Skeletal muscle tissue (tissue), 5 donors: ENCODE measurements at places on chromosomes 3 and 15. TPM values are rescaled to one million over a fixed set of nuclear protein-coding genes. Genes with fewer than 3 reads are reported as not detected.

Gene TF
- total RNA-seq = 3.1 TPM

Gene SLC28A1
- 0.52 TPM for total RNA-seq

Gene C2CD4A
- not detected for total RNA-seq

Gene NPAP1
- total RNA-seq = not detected

Gene GABRB3
- total RNA-seq = 0.52 TPM

Gene KNG1
- 0.52 TPM for total RNA-seq

Gene APOD
- total RNA-seq = 20.4 TPM

Gene DNAJC13
- total RNA-seq = 44.4 TPM

Gene PHLDB2
- 54.3 TPM for total RNA-seq

Gene CNTN6
- total RNA-seq = 2.1 TPM

Gene LINGO1
- 3.7 TPM for total RNA-seq

Gene TMEM212
- total RNA-seq = not detected

Gene ILDR1
- not detected for total RNA-seq

Gene ACKR2
- 1.6 TPM for total RNA-seq

Gene KLHDC8B
- 83.5 TPM for total RNA-seq

Gene PLSCR2
- not detected for total RNA-seq

Gene ACAN
- total RNA-seq = 13.6 TPM

Gene FANCD2OS
- not detected for total RNA-seq

Gene SNTN
- total RNA-seq = not detected

Gene CMTM8
- total RNA-seq = not detected

Gene BMF
- total RNA-seq = 8.4 TPM

Gene PKM
- 769 TPM for total RNA-seq

Gene TGM4
- not detected for total RNA-seq

Gene SERPINI1
- 17.7 TPM for total RNA-seq

Gene PPP1R14D
- total RNA-seq = not detected

Gene ADGRG7
- total RNA-seq = not detected

Gene ALPK3
- total RNA-seq = 33.4 TPM

Gene TUSC7
- not detected for total RNA-seq

Gene LRRIQ4
- total RNA-seq = not detected

Gene DGKG
- total RNA-seq = 2.6 TPM

Gene ZPLD1
- not detected for total RNA-seq

Gene CLDN16
- under 0.01 TPM for total RNA-seq

Gene GPR149
- not detected for total RNA-seq

Gene PYGO1
- total RNA-seq = 10.4 TPM

Gene GASK1A
- 12.0 TPM for total RNA-seq

Gene HHATL
- total RNA-seq = 23.0 TPM

Gene ISG20
- 0.52 TPM for total RNA-seq

Gene XIRP1
- total RNA-seq = 30.8 TPM

Gene SHF
- total RNA-seq = 8.4 TPM

Gene VWA5B2
- not detected for total RNA-seq

Gene SEMA6D
- 26.6 TPM for total RNA-seq

Gene FBLN2
- 35.5 TPM for total RNA-seq

Gene KLHL40
- total RNA-seq = 179 TPM

Gene ANKRD34C
- total RNA-seq = not detected

Gene HOMER2
- total RNA-seq = 11.0 TPM

Gene MYLK
- total RNA-seq = 26.6 TPM

Gene HAPLN3
- 6.3 TPM for total RNA-seq

Gene SLCO3A1
- 4.7 TPM for total RNA-seq

Gene ARNT2
- total RNA-seq = 2.1 TPM

Gene AADACL2
- total RNA-seq = not detected

Gene MAGI1
- total RNA-seq = 23.5 TPM

Gene ABHD10
- 25.1 TPM for total RNA-seq

Gene CX3CR1
- total RNA-seq = 3.1 TPM
